ENCODE measurements at places on chromosomes 4 and X.

DNA sequence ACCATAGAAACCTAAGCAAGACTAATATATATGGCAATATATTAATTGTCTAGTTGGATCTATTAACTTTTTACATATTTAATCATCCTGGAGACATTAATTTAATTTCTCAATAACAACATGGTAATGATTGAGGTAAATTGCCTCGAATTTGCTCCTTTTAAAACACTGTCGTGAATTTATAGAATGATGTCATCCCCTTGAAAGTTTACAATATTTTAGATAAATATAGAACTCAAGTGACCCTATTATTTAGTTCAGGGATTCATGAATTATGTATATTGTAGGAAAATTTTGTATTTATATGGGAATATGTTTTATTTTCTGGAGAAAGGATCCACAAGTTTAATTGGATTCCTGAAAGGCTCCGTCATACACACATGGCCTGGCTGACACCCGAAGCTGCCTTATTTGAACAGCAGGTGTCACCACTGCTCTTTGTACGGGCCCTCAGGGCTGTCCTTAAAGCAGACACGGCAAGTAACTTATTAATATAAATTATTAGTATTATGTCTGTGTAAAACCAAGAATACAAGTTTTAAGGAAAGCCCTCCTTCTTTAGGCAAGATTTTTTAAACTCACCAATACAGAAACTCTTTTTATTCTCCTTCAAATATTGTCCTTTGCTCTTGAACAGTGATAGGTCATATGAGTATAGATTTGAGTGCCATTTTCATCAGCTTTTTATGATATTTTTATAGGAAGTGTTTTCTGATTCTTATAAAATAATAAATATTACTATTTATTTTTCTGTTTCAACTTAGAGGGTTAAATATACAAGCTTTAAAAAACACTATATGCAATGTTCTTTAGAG is 1.9 kb upstream of the PLRG1 start:
- peak; percentile 50 for DNase-seq

DNA sequence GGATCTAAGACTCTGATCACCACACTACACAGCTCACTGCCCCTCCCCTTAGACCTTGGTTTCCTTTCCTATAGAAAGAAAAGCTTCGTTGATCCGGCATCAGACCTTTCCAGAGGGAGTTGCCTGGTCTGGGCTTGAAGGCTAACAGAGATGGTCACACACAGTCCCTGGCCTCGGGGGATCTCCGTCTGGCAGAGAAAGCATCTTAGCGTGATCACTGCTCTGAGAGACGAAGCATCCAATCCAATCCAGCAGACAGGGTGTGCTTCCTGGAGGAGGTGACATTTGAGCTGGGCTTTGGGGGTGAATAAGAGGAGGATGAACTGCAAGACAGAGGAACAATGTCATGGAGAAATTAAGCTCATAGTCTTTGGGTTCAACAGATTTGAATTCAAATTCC is 49.5 kb downstream of the HTRA3 start:
- DNase-seq, result no peak

- no peak for DNase-seq
These were observed 1.1 kb upstream of the DKK2 start for GRCh38 chr4:107037199-107037584.

GRCh38 chr4:137267024-137267423 is 265.3 kb downstream of the PCDH18 start:
- DNase-seq, result no peak

DNA sequence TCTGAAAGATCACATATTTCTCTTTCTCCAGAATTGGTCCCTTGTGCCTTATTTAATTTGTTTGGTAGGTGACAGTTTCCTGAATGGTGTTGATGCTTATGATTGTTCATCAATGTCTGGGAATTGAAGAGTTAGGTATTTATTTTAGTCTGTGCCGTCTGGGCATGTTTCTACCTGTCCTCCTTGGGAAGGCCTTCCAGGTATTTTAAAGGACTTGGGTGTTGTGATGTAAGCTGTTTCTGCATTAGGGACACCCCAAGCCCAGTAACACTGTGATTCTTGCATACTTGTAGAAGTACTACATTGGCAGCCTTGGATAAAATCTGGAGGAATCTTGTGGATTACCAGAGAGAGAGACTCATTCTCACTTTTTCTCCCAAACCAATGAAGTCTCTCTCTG is 120.8 kb upstream of the CXXC4 start:
- DNase-seq, result no peak

DNA sequence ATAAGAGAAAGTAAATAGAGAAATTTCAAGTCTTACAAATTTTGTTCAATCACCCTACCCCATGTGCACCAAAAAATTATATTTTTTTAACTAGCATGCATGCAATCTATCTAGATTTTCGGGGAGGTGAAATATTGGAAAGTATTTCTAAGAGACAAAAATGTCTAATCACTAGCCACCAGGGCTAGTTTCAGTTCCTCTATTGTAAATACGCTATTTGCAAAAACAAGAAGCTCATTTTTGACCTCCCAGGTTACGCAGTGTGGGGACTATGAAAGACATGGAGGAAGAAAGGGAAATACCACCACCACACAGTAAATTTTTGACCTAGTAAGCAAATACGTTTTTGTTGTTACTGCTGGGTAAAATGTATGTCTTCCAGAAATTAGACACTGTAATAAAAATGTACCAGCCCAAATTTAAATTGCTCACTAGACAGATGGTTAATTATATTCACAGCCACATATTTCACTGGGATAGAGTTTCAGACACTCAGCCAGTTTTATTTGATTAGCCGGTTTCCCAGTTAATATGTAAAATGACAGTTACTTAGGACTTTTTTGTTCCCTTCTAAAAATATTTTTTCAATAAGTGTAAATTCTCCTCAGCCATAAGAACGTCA is 2.2 kb downstream of the NEXMIF start:
- no peak for DNase-seq

DNA sequence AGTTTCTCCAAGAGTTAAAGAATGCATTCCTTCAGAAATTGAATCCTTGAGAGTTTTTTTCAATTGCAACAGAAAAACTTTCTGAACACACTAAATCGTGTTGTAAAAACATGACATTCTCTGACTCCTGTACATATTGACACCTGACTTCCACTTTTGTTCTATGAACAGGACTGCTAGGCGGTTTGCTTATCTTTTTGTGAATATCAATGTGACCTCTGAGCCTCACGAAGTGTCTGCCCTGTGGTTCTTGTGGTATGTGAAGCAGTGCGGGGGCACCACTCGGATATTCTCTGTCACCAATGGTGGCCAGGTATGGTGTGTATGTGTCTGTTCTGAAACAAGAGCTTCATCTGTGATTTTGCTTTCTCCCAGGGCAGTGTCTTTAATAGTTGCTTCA is 71.9 kb downstream of the MAOA start:
- no peak for DNase-seq

DNA sequence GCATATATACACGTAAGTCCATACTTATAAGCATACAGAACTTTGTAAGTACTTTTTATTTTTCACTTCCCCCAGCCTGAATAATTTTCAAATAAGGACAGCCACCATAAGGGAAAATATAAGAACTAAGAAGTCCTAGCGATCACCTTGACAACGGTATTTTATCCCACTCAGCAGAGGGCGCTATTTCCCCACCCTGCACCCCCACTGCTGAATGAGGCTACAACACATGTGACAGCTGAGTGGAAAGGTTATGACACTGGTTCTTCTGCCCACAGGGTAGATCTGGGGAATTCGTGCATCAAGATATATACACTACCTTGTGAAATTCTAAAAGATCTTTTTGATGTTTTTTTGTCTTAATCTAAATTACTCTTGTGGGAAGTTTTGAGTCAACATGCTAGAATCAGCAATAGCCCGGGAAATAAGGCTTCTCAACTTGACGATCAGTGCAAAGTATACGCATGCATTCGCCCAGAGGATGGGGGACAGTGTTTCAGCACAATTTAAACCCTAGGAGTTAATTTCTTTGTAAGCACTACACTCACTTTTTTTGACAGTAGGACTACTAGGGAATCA is 151.5 kb downstream of the CORIN start:
- peak; percentile 5 for DNase-seq

- DNase-seq, result peak; percentile 63
These were observed 118.2 kb upstream of the STX18 start for GRCh38 chr4:4659871-4660651.

DNA sequence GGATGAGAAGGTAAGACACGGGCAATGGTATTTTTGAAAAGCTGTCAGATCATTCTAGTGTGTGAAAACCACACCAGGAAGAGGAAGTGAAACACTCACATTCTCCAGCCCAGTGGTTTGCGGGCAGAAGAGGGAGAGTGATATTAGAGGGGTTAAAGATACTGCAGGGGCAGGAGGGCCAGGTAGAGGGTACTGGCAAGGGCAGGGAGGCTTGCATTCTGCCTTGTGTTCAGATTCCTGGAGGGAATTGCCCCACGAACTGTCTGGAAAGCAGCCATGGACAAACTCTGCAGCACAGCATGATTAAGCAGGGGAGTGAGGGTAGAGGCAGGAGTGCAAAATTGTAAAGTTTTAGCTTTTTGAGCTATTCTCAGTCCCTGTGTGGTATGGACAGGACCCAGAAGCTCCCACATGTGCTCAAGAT is 30.9 kb downstream of the NIPAL1 start:
- DNase-seq, result no peak

- no peak for DNase-seq
These were observed 38.9 kb upstream of the RAP1GDS1 start for GRCh38 chr4:98222306-98222705.

DNA sequence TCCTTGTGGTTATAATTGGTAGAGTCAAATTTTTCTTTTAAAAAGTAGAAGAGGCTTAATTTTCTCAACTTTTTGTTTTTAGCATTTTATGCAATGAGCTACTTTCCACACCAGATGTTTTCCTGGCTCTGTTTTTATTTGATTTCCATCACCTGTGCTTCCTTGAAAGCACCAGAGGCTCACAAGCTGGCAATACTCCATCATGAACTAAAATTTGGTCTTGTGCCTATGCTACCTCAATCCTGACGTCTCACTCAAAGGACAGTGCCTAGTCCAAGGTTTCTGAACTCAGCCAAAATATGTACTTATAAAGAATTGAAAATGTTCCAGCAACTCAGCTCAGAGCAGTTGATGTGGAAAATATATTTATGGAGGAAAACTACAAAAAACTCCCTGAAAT is 914.0 kb upstream of the PRKX start:
- DNase-seq, result no peak

- DNase-seq, result no peak
These were observed 276.6 kb upstream of the FAT1 start for GRCh38 chr4:187000281-187000680.

DNA sequence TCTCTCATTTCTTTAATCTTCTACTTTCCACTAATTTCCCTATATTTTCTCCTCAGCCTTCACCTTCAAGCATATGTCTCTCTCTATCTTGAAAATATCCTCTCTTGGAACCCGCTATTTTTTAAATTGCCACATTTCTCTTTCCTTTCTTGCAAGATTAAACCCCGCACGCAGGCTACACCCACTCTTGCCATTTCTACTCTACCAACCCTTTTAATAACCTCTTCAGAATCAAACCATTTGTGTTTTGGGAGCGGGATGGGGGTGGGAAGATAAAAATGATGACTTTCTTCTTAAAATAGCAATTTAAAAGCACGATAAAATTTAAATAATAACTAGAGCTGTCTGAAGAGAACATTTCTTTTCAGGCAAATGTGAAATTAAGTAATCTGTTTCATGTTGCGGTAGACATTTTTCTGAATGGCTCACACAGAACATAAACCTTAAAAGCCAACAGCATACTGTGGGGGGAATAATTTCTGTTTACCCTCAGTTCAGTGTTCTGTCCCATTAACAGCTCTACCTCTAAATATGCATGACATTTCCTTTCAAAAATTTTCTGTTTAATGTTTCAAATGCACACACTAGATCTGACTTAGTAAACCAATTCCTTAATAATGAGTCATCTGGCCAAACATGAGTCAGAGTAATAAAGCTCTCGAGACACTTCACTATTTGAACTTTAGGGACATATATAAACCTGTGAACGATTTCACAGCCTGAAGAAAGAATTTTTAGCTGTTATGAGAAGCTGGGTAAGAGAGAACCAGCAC is 20.5 kb downstream of the ARSJ start:
- peak; percentile 48 for DNase-seq

All from AG09319 (cell line).